T follicular helper cell (primary cell): ENCODE measurements at places on chromosomes 3 and 15.
A peak's percentile ranks its signal among the peaks of the same experiment; 100 is the strongest.

- DNase-seq = no peak
Measured at GRCh38 chr3:133509488-133509887, 64.0 kb upstream of the CDV3 start.

- no peak for DNase-seq
Measured at GRCh38 chr3:100737334-100737733, 28.0 kb downstream of the TFG start.

GRCh38 chr3:187646906-187647660 is 23.1 kb downstream of the SST start:
- no peak for DNase-seq

DNA sequence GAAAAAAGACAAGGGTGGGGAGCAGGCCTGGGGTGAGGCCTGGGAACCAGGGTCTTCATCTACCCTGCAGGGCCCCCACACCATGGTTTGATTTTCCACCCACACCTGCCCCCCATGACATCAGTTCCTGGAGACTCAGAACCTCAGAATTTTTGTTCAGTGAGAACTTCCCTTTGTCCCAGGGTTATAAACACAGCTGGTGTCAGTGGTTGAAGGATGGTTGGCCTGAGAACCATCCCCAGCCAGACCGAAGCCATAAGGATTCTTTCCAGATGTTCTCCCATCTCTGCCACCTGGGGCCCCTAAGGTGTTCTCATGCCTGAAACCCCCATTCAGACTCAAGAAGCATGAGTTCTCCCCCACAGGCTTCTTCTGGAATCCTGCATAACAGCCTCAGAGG is 16.6 kb downstream of the CCDC33 start:
- no peak for DNase-seq

DNA sequence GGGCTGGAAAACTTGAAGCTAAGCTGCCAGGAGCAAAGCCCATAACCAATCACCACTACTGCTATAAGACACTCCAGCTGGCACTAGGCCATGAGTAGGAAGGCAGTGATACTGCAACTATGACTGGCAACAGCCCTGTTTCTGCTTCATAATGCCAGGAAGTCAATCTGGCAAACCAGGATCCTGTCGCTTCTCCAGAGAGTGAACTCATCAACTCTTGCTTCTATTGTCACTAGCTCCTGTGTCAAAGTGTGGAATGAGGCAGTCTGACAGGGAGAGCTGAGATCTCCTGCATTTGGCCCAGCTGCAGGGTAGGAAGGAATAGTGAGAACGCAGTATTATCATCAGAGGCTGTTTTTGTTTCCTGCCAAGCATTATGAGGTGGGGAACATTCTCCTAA is 105.3 kb downstream of the CTNNB1 start:
- DNase-seq = no peak

DNA sequence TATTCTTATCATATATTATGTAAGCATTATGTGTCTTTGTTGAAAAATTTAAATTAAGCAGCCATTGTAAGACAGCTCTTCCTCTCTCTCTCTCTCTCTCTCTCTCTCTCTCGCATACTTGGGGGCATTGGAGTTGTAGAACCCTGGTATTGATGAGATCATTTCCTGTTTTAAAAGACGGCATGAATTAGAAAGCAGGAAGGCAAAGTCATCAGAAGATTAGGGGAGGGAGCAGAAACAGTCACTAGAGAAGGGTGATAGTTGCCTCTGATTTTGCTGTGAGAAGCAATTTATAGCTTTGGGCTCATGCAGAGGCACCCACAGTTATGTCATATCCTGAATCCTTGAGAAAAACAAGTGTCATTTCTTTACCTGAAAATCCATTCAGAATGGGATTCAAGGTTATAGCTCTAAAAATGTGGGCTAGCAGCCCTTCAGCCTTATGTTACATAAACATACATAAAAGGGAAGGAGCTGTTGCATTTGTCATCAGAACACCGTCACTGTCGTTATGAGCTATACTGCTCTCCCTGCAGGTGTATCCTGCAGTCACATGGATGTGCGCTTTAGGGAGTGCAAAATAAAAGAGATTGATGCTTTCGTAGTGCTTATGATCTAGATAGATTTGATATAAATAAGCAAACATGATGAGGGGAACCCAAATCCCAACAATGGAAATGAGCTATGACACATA is 213.8 kb downstream of the NR1D2 start:
- DNase-seq = no peak

GRCh38 chr3:45507820-45508317 is 86.7 kb upstream of the LIMD1 start:
- DNase-seq = no peak

DNA sequence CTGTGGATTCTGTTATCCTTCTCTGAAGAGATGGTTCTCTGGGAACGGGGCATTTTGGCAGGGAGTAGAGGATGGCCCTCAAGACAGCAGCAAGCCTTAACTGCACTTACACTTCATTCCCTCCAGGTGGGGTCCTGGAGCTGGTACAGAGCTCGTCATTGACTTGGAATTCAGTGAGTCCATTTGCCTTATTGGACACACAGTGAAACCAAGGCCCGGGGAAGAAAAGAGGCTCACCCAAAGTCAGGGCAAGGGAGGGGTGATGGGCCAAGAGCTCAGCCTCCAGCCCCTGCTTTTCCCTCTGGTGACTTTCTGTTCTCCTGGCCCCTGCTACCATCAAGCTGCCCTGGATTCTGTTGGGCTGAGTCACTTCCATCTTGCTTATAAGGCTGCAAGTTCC is 125.6 kb downstream of the ETFA start:
- DNase-seq = no peak

- no peak for DNase-seq
Measured at GRCh38 chr3:146493761-146494160, 24.4 kb upstream of the PLSCR2 start.

DNA sequence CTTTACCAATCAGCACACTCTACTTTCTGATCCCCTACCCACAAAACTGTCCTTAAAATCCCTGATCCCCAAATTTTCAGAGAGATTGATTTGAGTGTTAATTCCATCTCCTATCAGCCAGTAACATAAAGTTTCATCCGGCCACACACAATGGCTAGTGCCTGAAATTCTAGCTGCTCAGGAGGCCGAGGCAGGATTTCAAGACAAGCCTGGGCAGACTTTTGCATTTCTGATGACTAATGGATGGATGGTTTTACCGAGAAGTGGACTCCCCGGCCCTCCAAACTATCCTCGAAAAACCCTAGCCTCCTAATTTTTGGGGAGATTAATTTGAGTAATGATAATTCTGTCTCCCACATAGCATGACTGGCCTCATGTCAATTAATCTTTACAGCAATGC is 269.8 kb upstream of the POU1F1 start:
- no peak for DNase-seq

DNA sequence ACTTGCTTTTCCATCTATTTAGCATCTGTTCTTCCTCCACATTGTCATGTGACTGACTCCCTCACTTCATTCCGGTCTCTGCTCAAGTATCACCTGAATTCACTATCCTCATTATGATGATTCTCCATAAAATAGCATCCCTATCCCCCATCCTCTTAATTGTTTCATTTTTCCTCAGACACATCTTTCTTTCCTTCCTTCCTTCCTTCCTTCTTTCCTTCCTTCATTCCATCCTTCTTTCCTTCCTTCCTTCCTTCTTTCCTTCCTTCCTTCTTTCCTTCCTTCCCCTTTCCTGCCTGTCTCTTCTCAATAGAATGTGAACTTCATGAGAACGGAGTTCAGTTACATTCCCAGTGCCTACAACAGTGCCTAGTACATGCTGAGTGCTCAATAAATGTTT is 32.6 kb upstream of the MTHFS start:
- DNase-seq = no peak

- DNase-seq = no peak
Measured at GRCh38 chr15:62625429-62626033, 417.0 kb upstream of the TPM1 start.

DNA sequence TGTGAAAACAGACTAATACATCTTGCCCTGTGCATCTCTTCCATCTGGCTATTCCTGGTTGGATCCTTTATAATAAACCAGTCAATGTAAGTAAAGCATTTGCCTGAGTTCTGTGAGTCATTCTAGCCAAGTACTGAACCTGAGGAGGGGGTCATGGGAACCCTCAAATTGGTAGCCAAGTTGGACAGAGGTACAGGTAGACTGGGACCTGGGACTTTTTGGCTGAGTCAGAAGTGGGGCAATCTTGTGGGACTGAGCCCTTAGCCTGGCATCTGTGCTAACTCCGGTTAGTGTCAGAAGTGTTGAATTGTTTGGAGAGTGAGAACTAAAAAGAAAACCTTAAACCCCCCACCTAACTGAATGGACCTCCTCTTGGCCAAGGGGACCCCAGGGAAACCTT is 21.0 kb upstream of the LIMD1 start:
- DNase-seq = no peak

GRCh38 chr3:127640042-127640355 is 11.0 kb downstream of the PODXL2 start:
- no peak for DNase-seq

DNA sequence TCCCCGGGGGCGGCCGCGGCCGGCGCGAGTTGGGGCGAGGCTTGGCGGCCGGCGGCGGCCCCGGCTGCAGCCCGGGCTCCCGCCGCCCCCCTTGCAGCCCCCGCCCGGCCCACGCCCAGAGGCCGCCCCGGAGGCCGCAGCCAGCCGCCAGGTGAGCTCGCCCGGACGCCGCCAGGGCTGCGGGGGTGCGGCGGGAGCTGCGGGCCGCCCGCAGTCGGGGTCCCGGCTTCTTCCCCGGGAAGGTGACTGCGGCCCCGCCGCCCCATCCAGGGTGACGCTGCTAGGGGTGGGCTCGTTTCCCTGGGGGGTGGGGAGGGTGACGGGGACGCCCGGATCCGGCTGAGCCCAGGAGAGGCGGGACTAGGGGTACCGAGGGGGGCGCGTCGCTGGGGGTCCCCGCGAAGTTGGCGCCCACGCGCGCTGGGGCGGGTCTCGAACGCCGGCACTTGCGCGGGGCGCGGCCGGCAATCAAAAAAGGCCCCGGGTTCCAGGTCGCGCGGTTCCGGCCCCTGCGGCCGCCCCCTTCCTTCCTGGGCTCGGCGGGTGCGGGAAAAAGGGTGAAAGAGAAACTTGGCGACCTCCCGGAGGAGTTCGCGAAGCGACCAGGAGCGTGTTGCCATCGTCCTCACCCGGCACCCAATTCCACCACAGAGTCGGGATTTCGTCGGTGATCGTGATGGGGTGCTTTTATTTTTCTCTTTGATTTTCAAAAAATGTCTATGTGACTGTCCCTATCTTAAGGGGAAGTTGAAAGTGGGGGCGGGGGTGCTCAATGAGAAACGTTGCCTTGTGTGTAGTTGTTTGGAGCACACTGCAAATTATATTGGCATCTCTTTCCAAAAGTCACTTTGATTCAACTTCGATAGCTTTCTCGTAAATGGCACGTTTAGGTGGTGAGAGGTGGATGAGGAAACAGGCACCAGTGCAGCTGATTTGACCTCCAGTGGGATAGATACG is 619 bp downstream of the ATXN7 start:
- DNase-seq = peak; percentile 20

DNA sequence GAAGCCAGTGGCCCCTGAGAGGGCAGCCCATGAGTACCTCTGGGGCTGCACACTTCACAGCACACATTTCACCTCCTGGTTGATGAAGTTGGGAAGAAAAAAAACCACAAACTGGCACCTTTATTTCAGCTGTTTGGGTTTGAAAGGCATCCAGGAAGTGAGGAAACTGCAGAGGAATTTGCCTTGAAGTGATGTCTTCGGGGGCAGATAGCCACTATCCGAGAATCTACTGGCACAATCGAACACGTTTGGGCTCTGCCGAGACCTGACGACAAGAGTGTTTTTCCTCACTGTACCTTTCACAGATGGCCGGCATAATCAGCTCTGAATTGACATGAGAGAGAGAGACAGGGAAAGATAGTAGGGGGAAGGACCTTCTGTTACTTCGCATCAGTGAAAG is 59.7 kb downstream of the LRIG1 start:
- no peak for DNase-seq

DNA sequence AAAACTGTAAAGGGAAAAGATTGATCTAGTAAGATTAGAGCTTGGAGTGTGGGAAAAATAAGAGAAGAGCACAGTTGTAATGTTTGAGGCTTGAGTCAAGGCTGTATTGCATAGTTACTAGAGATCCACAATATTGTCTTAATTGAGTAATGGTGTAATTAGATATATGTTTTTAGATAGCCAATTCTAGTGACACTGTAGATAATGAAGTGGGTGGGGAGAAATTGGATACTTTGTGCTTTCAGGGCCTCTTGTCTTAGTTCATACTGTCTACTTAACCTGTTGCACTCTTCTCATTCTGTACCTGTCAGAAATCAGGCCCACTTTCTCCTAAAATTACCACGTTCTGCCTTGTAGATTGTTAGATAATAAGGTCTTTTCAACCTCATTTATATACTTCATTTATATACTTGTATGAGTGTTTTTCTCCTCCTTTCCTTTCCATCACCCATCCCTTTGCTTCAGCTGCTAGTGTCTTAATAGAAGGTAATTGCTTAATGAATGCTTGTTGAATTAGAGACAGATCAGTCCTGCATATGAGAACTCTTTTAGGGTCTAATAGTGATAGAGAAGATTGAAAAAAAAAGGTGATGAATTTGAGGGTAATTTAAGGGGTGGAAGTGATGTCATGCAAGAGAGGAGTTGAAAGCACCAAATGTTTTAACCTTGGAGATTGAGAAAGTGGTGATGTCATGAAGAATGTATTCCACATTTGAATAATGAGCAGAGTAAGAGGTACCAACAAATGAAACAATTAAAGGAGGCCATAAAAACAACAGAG is 32.0 kb downstream of the PIK3CA start:
- no peak for DNase-seq
